ENCODE measurements at places on chromosomes 6 and 20. TPM values are rescaled to one million over a fixed set of nuclear protein-coding genes. Genes with fewer than 3 reads are reported as not detected.

RBPJL gene
- not detected for total RNA-seq

COL9A3 gene
- 44.4 TPM for total RNA-seq

GHRH gene
- total RNA-seq, result not detected

RAET1L gene
- total RNA-seq, result not detected

ELOVL2 gene
- total RNA-seq, result 0.16 TPM
